Activated effector memory CD4-positive, alpha-beta T cell treated with Interleukin-2 at 50 U/mL for 16 hours (primary cell): ENCODE measurements at places on chromosomes 13 and 19.

- no peak for DNase-seq
Measured at GRCh38 chr19:46715620-46715974, 1.3 kb downstream of the PRKD2 start.

GRCh38 chr13:113432506-113433270 is 20.6 kb downstream of the ADPRHL1 start:
- DNase-seq, result no peak

- DNase-seq, result no peak
Measured at GRCh38 chr19:6402837-6403608, 10.1 kb upstream of the GTF2F1 start.

- no peak for DNase-seq
Measured at GRCh38 chr13:32009362-32009761, 22.2 kb upstream of the FRY start.

GRCh38 chr13:91359631-91360030 is 12.1 kb downstream of the MIR17HG start:
- no peak for DNase-seq

GRCh38 chr19:39363901-39364457 is 21.8 kb downstream of the SAMD4B start:
- DNase-seq, result no peak

- no peak for DNase-seq
Measured at GRCh38 chr19:50567882-50568727, at the start of gene LRRC4B. Gene LRRC4B, minus strand, starts transcription at chr19:50568435. Its CDS starts 19,597 bp downstream, at chr19:50548838.

- DNase-seq, result no peak
Measured at GRCh38 chr19:18645035-18645511, 8.2 kb downstream of the KLHL26 start.

DNA sequence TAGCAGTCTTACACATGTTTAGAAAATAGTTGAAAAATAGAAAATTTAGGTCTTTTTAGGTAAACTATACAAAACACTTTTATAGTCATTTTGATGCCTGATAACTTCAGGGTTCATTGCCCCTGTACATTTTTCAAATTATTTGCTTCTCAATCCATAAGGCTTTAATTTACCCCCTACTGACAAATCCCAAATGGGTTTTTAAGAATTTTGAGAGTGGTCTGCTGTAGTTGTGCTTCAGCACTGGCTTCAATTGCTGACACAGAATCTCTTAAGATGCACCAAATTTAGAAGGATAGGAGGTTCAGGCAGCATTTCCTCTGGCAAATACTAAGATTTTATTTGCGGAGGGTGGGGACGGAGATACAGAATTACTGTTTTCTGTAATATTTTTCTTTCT is 89.4 kb downstream of the PCCA start:
- DNase-seq, result no peak

- no peak for DNase-seq
Measured at GRCh38 chr19:52533901-52534300, 6.4 kb downstream of the ZNF808 start.

GRCh38 chr19:49150944-49151243 is 4.3 kb downstream of the HRC start:
- no peak for DNase-seq

DNA sequence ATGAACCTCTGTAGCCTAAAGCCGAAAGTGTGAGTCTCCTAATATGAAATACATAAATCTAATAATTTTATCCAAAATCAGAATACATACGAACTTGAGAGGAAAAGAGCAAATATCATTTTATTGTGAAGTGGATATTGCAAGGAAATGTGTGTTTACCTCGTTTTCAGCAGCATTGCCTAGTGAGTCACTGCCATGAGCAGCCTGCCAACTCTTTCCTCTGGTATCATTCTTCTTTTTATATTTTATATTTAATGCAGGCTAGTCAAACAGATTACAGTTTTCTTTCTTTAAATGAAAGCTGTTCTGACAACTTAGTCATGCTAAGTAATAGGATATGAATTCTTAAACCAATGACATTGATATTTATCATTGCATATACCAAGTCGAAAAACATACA is 44.2 kb downstream of the EDNRB start:
- DNase-seq, result no peak

- DNase-seq, result no peak
Measured at GRCh38 chr19:13887018-13887436, 10.1 kb downstream of the NANOS3 start.

DNA sequence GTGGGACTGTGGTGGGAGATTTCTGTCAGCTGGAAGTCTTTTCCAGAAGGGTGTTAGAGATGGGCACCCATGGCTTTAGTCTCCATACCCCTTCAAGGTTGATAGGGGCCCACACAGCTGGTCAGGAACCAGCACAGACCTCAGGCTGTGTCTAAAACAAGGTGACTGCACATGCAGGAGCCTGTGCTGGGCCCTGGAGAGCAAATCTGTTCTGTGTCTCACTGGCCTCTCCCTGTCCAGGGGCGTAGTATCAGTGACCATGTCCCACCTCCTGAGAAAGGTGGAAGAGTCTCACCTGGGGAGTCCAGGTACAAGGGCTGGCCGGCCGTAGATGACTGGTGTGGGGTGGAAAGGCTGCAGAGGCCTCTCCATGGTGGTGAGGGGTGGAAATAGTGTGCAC is 19.4 kb downstream of the ZNF175 start:
- DNase-seq, result no peak

DNA sequence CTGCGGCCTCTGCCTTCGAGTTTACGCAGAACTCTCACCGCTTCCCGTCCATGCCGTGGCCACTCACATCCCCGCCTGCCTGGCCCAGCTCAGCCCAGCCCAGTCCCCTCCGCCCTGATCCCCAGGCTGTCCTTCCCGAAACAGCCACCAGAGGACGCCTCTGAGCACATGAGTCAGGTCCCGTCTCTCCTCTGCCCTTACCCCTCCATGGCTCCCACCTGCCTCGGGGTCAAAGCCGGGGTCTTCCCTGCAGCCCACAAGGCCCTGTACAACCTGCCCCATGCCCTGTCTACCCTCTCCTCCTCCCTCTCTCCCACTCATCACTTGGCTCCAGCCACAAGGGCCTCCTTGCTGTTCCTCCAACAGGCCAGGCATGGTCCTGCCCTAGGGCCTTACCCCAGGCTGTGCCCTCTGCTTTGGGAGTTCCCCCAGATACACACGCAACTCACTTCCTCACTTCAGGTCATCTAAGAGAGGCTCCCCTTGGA is 8.1 kb upstream of the SEMA6B start:
- peak; percentile 33 for DNase-seq

- no peak for DNase-seq
Measured at GRCh38 chr13:112068540-112069060, 1.7 kb downstream of the SOX1 start.

- DNase-seq, result no peak
Measured at GRCh38 chr19:29983568-29983967, 41.5 kb downstream of the URI1 start.
